A549 treated with GW870086 at 1 μM for 4 hours (cell line): ENCODE measurements at places on chromosomes 2 and 18. TPM values are rescaled to one million over a fixed set of nuclear protein-coding genes. Genes with fewer than 3 reads are reported as not detected.

GTF3C2 gene
- total RNA-seq, result 56.5 to 64.6 TPM (median 61.4 TPM) in 5 replicates

PDE1A gene
- 0.15 to 0.19 TPM (median 0.17 TPM) in 4 of 5 replicates, not detected in the other for total RNA-seq

KLHL29 gene
- 5.2 to 7.2 TPM (median 6.3 TPM) in 5 replicates for total RNA-seq

ALK gene
- total RNA-seq, result not detected in 5 replicates

FBLN7 gene
- 0.37 to 0.70 TPM (median 0.63 TPM) in 5 replicates for total RNA-seq

CNTNAP5 gene
- not detected in 5 replicates for total RNA-seq

AMMECR1L gene
- total RNA-seq, result 14.8 to 18.2 TPM (median 17.9 TPM) in 5 replicates
